ENCODE measurements at places on chromosomes 7 and 10. TPM values are rescaled to one million over a fixed set of nuclear protein-coding genes. Genes with fewer than 3 reads are reported as not detected.
A peak's percentile ranks its signal among the peaks of the same experiment; 100 is the strongest.

The LANCL2 gene
- 20.9 TPM for total RNA-seq

The CPN1 gene
- not detected for total RNA-seq

The TMEM196 gene
- total RNA-seq = not detected

The SFTPA1 gene
- not detected for total RNA-seq

The C10orf90 gene
- total RNA-seq = not detected

The KLF14 gene
- not detected for total RNA-seq

The PNLIP gene
- total RNA-seq = not detected

The STAG3 gene
- total RNA-seq = 0.24 TPM

The SLC13A1 gene
- total RNA-seq = not detected

DNA sequence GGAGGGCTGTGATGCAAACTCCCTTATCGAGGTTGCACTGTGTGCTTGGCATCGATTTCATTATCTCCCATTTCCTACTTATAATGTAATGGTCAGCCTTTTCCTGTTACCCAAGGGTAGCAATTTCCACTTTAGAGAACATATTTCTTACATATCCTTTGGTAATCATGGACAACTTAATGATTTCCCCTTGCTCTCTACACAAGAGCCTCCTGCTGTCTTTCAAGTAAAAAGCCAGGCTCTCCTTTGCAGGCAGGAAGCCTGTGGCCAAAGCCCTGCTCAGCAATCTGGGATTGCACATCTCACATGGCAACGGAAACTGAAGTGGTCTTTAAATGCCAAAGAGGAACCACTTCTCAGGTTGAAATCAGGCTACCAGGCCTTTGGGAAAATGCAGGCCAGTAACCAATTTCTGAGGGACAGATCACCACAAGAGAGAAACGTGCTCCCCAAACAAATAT, 86.7 kb upstream of the IKZF1 start:
- H3K4me1 ChIP-seq = no peaks in the 10 kb centered on the region
- no peak for DNase-seq

- no peaks in the 10 kb centered on the region for H3K36me3 ChIP-seq
- H3K27ac ChIP-seq = no peak overlapping the region
- peaks cover 19% of the 10 kb centered on the region for H3K4me1 ChIP-seq
Measured at GRCh38 chr7:41415471-41416207, 287.3 kb downstream of the INHBA start.

GRCh38 chr10:114115661-114116445, 58.1 kb downstream of the CCDC186 start:
- H3K4me3 ChIP-seq = no peak overlapping the region
- DNase-seq = peak; percentile 8
- peaks cover 6% of the 10 kb centered on the region for H3K27me3 ChIP-seq
- peaks cover 6% of the 10 kb centered on the region for H3K36me3 ChIP-seq

GRCh38 chr10:86946213-86947155, 10.9 kb downstream of the MMRN2 start:
- peaks cover 14% of the 10 kb centered on the region for H3K27me3 ChIP-seq
- peaks cover 8% of the 10 kb centered on the region for H3K4me1 ChIP-seq
- no peak for DNase-seq

DNA sequence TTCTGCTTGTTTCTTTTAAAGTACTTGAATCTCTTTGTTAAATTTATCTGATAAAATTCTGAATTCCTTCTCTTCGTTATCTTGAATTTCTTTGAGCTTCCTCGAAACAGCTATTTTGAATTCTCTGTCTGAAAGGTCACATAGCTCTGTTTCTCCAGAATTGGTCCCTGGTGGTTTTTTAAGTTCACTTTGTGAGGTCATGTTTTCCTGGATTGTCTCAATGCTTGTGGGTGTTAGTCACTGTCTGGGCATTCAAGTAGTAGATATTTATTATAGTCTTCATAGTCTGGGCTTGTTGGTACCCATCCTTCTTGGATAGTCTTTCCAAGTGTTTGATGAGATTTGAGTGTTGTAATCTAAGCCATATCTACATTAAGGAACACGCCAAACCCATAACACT, 1060.6 kb downstream of the LRMDA start:
- peaks cover 27% of the 10 kb centered on the region for H3K4me1 ChIP-seq
- peaks cover 22% of the 10 kb centered on the region for H3K36me3 ChIP-seq

DNA sequence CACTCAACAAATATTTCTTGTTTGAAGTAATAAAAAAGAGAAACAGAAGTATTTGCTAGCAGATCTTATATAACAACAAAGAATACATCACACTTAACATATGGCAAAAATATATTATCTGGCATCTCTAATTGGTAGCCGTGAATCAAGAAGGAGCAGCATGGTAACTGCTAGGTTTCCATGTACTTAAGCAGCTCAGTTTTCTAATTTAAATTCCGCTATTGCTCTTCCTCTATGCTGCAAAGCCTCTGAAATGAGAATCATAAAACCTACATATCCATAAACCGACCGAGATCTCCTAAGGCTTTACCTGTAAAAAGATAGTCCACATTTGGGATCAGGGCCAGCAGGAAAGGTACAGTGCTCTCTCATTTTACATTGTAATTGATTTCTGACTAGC, 76.6 kb upstream of the PTPRZ1 start:
- no peak overlapping the region for H3K4me3 ChIP-seq
- no peak for DNase-seq
- H3K27me3 ChIP-seq = no peaks in the 10 kb centered on the region
- no peak overlapping the region for H3K27ac ChIP-seq
- no peaks in the 10 kb centered on the region for H3K36me3 ChIP-seq

- peaks cover 2% of the 10 kb centered on the region for H3K27me3 ChIP-seq
- H3K4me3 ChIP-seq = no peak overlapping the region
- no peak overlapping the region for H3K27ac ChIP-seq
- no peak for DNase-seq
- H3K4me1 ChIP-seq = peaks cover 17% of the 10 kb centered on the region
Measured at GRCh38 chr7:87575521-87575920, 25.2 kb downstream of the ABCB1 start.

DNA sequence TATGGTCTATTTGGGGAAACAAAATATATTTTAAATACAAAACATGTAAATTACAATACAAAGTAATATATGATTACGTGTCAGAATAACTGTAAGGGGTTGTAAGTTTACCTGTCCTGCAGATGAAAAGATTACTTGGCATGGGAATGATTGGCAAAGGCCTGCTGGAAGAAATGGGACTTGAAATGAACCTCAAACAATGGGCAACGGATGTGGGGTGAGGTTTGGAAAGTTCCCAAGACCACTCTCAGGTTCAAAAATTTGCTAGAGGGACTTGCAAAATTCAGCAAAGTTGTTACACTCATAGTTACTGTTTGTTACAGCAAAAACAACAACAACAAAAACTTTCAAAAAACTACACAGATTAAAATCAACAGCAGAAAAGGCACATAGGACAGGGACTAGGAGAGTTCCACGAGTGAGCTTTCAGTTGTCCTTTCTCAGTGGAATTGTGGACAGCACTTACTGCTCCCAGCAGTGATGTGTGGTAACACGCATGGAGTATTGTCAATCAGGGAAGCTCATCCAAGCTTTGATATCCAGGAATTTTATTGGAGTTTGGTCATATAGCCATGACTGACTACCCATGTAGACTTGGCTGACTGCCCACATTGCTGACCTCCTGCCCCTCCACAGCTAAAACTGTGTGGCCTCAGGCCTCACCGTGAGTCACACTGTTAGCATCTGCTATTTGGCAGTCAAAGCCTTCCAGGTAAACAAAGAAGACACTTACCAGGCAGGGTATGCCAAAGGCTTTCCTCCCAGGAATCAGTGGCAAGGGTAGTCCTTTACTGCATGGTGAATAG, 43.8 kb downstream of the EXOC6 start:
- no peak overlapping the region for H3K4me3 ChIP-seq
- peak; percentile 83 for DNase-seq
- H3K27ac ChIP-seq = peak overlapping the region; percentile 5
- peaks cover 14% of the 10 kb centered on the region for H3K4me1 ChIP-seq
- peaks cover 4% of the 10 kb centered on the region for H3K27me3 ChIP-seq

DNA sequence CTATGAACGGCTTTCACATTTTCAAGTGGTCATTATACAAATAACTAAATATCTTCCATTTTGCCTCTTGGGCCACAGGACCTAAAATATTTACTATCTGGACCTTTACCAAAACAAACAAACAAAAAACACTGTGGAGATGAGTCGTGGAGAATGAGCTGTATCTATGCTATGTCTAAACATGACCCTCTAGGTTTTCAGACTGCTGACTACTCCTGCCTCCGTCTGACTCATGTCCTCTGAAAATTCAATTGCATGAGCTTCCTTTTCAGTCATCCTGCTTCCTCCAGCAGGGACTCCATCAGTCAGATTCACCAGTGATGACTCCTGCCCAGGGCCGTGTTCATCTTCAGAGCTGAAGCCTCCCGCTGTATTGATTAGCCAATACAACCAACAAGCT, 96.8 kb downstream of the COL28A1 start:
- peaks cover 1% of the 10 kb centered on the region for H3K27me3 ChIP-seq
- H3K4me3 ChIP-seq = peak overlapping the region; percentile 63
- H3K27ac ChIP-seq = peak overlapping the region; percentile 97
- peaks cover 48% of the 10 kb centered on the region for H3K4me1 ChIP-seq
- DNase-seq = peak; percentile 99
- H3K36me3 ChIP-seq = peaks cover 19% of the 10 kb centered on the region

- H3K36me3 ChIP-seq = peaks cover 13% of the 10 kb centered on the region
- H3K27ac ChIP-seq = peak overlapping the region; percentile 87
- peak overlapping the region; percentile 45 for H3K4me3 ChIP-seq
- DNase-seq = no peak
- peaks cover 58% of the 10 kb centered on the region for H3K4me1 ChIP-seq
Measured at GRCh38 chr10:22597138-22597537, 117.2 kb downstream of the PIP4K2A start.

DNA sequence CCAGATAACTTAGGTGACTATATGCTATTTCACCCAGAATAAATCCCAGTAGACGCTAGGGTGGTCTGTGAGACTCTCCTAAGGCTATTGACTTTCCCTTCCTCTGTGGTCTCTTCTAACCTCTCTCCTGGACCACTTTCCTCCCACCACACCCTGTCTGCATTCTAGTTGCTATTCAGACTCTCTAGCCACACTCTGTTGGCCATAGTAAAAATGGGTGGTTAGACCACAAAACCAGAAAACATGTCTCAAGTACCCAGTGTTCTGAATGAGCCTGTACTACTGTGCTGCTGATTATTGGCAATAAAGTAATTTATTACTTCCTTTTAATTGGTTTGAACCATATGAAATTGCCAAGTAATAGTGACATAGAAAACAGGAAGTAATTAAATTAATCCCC, 240.8 kb downstream of the KIF20B start:
- DNase-seq = no peak
- H3K27me3 ChIP-seq = no peaks in the 10 kb centered on the region

GRCh38 chr10:5614155-5614721, 52.2 kb downstream of the ASB13 start:
- no peaks in the 10 kb centered on the region for H3K36me3 ChIP-seq
- peak overlapping the region; percentile 32 for H3K4me3 ChIP-seq
- peak; percentile 18 for DNase-seq
- H3K27me3 ChIP-seq = peaks cover 2% of the 10 kb centered on the region

GRCh38 chr7:95544171-95544570, 52.1 kb downstream of the PDK4 start:
- no peak for DNase-seq
- H3K27me3 ChIP-seq = peaks cover 1% of the 10 kb centered on the region
- H3K27ac ChIP-seq = no peak overlapping the region
- peaks cover 7% of the 10 kb centered on the region for H3K4me1 ChIP-seq

- H3K36me3 ChIP-seq = no peaks in the 10 kb centered on the region
- no peak overlapping the region for H3K27ac ChIP-seq
- DNase-seq = no peak
- no peak overlapping the region for H3K4me3 ChIP-seq
- H3K27me3 ChIP-seq = peaks cover 9% of the 10 kb centered on the region
Measured at GRCh38 chr10:112906945-112907344, 43.1 kb upstream of the TCF7L2 start.

DNA sequence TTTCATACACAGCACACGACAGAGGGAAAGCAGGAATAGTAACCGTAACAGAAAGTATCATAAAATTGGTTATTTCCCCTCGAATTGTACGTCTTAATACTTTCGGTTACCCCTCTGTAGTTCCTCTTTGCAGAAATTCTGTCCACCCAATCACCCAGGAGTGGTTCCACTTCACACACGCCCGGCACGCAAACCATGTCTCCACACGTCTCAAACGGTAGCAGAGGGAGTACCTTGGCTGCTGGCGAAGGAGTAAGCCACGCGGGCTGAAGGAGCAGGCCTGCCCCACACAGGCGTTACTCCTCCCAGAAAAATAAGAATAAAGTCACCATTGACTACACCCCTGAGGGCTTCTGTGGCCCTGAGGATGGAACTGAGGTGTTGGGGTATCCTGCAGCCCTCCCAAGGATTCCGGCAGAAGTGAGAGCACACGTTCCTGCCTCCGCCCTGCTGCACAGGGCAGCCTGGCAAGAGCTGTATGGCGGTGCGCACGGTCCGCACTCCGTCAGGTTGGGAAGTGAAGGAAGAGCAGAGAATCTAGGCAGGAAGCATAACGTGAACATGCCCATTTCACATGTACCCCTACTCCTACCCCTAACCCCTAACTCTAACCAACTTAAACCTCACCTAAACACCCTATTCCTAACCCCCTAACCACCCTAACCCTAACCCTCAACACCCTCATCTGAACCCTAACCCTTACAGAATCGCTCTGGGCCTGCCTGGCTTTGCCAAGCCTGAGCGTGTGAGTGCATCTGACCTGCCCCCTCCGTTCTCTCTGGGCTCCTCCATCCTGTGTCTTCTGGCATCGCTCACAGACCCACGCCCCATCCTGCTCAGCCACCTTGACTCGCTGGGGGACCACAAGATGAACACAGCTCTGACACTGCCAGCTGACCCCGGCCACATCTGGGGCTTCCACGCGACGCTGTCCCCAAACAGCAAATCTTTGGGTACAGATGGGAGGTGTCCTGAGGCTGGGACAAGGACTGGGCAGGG, 18.2 kb downstream of the GPR146 start:
- peaks cover 4% of the 10 kb centered on the region for H3K27me3 ChIP-seq
- no peak overlapping the region for H3K27ac ChIP-seq
- H3K4me1 ChIP-seq = no peaks in the 10 kb centered on the region
- no peak for DNase-seq
- no peak overlapping the region for H3K4me3 ChIP-seq

GRCh38 chr7:151062399-151063211, 3.2 kb downstream of the SLC4A2 start:
- peak overlapping the region; percentile 97 for H3K4me3 ChIP-seq
- peaks cover 41% of the 10 kb centered on the region for H3K4me1 ChIP-seq
- peaks cover 7% of the 10 kb centered on the region for H3K36me3 ChIP-seq
- no peaks in the 10 kb centered on the region for H3K27me3 ChIP-seq
- H3K27ac ChIP-seq = peak overlapping the region; percentile 78

- H3K27me3 ChIP-seq = no peaks in the 10 kb centered on the region
- H3K27ac ChIP-seq = no peak overlapping the region
- H3K36me3 ChIP-seq = peaks cover 14% of the 10 kb centered on the region
- peaks cover 66% of the 10 kb centered on the region for H3K4me1 ChIP-seq
Measured at GRCh38 chr10:21726601-21727225, 192.7 kb downstream of the MLLT10 start.

- no peaks in the 10 kb centered on the region for H3K36me3 ChIP-seq
- peaks cover 6% of the 10 kb centered on the region for H3K27me3 ChIP-seq
- no peak overlapping the region for H3K4me3 ChIP-seq
- DNase-seq = no peak
- H3K27ac ChIP-seq = no peak overlapping the region
Measured at GRCh38 chr10:88459530-88459929, 123.6 kb downstream of the RNLS start.

All from HFFc6 (cell line).